ENCODE measurements at places on chromosomes 2 and 18.

DNA sequence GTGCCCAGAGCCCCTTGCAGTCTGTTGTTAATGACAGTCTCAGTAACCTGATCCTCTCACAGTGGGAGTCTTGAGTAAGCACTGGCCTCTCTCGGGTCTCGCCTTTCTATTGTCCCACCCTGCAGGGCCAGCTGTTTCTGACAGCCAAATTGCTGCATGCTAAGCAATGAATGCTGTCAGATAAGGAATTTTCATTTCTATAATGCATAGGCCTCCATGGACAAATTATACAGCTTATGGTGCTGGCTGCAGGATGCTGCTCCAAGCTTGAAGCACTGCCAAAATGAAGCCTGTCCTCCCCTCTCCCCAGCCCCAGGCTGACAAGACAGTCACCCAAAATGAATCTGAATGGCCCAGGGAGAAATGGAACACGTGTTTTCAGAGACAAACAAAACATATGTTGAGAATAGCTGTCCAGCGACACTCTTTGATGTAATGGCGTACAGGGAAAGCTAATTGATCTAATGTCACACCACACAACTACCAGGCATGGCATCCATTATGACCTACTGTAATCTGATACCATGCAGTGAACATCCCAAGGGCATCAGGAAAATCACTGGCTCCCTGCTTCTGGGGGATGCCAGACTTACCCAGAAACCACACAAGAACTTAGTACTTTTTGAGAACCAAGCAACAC is 36.8 kb downstream of the ACVR1 start:
- peak; percentile 82 for DNase-seq

DNA sequence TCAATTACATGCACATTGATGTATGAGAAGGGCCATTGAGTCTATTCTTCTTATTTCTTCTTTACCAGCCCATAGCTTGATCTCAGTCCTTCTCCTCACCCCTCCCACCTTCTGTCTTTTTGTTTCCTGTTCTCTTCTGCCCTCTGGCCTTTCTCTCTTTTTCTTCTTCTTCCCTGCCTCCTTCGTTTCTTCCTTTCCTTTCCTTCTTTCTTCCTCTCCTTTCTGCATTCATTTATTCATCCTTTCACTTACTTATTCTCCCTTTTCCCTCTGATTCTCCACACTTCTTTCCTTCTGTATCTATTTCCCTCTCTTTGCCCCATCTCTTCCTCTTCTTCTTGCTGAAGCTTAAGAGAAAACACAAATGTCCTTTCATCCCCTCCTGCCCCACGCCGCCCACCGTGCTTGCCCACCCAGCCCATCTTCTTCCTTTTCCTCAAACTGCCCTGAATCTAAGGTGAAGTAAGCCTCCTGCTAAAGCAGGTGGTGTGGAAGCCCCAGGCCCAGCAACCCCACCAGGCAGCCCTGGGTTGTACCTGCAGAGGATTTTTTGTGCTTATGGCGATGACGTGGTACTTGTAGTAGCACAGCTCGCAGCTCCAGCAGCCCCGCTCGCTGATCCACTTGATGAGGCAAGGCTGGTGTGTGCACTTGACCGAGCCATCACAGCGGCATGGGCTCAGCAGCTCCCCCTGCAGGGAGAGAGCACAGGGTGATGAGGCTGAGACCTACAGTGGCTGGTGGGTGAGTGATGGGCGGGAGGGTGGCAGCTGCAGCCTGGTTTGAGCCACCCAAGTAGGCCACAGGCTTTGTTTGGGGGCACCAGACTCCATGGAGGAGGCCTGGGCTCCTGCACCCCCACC is 89.0 kb downstream of the MARCHF4 start:
- DNase-seq: no peak

DNA sequence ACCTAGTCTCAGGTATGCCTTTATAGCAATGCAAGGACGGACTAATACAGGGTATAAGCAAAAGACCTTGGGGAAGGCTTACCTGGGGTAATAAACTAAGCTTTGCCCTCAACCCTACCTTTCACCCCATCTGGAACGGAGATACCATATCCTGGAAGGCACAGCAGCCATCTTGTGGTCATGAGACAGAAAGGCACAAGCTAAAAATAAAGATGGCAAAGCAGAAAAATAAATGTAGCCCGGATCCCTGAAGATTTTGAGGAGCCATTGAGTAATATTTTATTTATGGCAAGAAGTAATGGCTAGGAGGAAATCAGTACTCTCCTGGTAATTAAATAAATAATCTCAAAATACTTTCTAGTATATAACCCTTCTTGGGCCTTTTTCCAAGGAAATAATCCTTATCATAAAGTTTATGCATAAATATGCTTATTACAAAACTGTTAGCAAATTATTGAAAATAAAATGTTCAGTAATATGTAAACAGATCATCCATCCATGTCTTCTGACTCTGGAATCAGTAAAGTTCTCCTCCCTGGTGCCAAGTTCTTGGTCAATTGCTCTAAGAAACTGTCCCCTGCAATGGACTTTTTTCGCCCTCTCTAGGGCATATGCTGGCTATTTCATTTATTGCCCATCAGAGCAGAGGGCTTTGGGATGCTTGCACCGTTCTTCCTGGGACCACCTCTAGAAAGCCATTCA is 198.7 kb downstream of the SPP2 start:
- no peak for DNase-seq

DNA sequence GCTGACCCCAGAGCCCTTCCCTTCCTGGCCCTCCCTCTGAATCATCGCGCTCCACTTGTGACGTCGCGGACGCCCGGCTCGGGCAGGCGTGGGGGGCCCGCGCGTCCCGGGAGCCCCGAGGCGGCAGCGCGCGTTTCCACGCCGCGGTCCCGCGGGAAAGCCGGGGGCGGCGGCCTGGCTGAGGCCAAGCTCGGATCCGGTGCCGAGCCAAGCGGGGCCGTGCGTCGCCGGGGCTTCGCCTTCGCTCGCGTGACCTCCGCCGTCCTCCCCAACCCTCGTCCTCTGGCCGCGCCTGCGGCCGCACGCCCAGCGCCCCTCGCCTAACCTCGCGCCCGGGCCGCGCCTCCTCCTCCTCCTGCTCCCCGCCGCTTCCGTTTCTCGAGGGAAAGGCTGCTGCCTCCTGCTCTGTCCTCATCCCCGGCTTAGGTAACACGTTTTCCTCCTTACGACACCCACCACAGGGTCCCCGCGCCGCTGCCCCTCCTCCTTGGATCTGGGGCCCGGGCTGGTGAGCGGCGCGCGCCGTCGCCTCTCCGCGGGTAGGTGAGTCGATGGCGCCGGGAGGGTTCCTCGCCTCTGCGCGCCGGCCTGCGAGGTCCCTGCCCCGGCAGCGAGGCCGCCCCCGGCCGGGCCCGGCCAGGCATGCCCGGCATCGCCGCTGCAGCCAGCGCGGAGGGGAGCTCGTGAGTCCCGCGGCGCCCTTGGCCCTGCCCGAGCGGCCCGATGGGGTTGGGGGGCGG is at the start of gene INPP1:
Gene INPP1 (plus strand): TSS at position 54 of the 740 bp plus-strand sequence. CDS start 16,514 bp downstream, outside the sequence.
- DNase-seq: peak; percentile 36

DNA sequence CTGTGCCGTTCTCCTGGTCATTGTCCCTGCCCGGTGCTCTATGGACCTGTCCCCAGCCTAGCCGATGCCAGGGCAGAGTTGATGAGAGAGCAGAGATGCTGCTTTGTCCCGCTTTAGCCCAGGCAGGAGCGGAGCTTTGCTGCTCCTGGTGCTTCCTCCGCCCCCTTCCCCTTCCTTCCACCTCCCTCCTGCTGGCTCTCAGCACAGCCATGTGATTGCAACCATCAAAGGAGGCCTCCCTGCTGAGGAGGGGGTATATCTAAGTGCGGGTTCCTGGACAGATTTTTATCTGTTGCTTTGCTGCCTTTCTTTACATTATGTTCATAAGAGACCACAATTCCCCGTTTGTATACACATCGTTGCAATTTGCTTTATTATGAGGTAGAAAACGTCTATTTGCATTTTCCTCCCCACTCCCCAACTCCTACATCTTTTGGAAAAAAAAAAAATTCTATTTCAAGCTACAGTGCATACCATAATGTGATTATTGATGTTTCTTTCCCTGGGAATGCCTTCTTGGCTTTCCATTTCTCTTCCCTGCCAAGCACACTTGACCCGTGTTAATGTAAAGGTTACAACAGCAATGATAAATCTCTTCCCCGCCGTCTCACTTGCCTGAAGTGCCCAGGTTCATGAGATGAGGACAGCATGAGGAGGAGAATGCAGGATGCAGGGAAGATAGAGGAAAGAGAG is 25.4 kb downstream of the ALPK2 start:
- DNase-seq: no peak

GRCh38 chr2:158130832-158131473 is 29.3 kb downstream of the UPP2 start:
- DNase-seq: no peak

GRCh38 chr2:139439100-139439499 is 658.9 kb upstream of the NXPH2 start:
- DNase-seq: no peak

GRCh38 chr2:241063587-241063986 is 38.5 kb downstream of the MTERF4 start:
- no peak for DNase-seq

DNA sequence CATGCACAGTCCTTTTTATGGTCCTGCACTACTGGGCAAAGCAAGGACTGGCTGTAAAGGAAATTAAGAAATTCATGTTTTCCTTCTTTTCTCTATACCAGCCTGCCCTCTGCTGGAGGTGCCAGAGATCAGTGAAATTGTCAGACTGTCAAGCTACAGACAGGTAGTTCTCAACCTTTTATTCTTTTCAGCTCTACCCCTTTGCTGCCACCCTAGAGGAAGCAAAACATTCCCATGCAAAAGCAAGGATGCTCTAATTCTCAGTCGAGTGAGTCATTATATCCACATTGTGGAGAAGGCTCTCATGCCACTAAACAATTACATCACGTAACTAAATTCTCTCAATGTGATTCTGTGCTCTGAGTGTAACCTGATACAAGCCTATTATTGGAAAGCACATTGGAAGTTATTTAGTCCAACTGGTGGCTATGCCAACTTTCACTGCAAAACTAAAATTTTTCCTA is 25.0 kb upstream of the RAPGEF4 start:
- no peak for DNase-seq

DNA sequence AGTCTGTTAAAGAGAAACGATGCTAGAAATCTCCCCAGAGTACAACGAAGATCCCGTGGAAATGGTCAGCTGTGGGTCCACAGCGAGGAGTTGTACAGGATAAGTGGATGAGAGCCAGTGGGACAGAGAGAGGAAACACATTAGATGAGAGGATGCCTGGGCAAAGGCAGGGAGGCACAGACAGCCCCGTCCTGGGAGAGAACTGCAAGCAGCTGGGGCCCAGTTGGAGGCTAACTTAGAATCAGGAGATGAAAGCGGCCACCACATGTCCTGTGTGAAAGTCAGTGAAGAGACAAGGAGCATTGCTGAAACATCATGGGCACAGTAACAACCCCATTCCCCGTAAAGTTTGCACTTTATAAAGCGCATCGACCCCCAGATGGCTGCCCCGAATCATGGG is 157.5 kb downstream of the RAPGEF4 start:
- DNase-seq: no peak

GRCh38 chr2:96065381-96065930 is 30.7 kb upstream of the GPAT2 start:
- no peak for DNase-seq

GRCh38 chr2:46196871-46197462 is 100.2 kb upstream of the EPAS1 start:
- no peak for DNase-seq

DNA sequence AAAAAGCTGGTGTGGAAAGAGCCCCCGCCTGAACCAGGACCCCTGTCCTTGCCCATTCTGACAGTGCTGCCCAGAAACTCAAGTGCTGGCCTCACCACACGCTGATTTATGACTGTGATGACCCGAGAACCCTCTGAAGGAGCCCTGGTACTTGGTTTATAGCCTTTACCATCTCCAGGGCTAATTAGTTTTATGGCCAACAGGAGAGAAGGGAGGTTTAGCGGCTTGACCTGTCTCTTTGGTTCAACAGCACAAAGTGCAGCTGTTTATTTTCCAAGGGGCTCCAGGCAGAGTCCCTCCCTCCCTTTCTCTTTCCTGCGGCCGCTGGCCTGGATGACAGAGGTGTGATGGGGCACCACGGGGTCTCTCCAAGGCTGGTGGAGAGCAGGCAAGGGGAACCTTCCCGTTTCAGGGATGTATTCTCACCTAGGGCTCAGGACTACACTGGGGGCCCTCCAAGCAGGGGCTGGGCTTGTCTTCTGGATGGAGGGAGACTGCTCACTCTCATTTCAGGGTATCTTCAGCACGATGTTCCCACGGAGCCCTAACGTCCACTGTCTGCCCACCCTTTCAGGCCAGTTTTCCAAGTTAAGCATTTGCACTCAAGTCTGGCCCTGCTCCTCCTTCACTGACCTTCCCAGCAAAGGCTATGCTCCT is 174.2 kb upstream of the GLI2 start:
- no peak for DNase-seq

DNA sequence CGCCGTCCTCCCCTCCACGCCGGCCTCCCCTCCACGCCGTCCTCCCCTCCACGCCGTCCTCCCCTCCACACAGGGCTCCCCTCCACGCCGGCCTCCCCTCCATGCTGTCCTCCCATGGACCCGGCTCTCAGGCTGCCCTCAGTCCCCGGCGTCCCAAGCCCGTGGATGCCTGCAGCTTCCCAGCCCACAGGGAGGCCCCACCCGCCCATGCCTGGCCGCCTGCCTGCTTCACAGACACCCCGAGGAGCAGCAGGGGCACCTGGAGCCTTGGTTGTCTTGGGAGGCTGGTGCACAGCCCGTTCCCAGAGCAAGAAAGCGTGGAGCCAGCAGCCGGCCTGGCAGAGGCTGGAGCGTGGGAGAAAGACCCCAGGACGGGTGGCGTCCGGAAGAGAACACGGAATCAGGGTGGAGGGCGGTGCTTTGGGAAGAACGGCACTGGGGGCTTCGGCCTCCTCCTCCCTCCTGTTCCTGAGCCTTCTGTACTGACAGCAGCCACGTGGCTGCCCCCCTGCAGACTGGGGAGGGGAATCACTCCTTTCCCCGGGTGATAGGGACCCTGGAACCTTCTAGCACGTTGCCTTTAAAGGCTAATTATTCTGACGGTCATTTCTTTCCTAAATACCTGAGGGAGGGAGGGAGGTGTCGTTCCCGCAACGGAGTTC is 26.2 kb upstream of the KCNG2 start:
- DNase-seq: no peak

- DNase-seq: peak; percentile 42
These were observed 467 bp downstream of the PUM2 start for GRCh38 chr2:20350041-20350712.

DNA sequence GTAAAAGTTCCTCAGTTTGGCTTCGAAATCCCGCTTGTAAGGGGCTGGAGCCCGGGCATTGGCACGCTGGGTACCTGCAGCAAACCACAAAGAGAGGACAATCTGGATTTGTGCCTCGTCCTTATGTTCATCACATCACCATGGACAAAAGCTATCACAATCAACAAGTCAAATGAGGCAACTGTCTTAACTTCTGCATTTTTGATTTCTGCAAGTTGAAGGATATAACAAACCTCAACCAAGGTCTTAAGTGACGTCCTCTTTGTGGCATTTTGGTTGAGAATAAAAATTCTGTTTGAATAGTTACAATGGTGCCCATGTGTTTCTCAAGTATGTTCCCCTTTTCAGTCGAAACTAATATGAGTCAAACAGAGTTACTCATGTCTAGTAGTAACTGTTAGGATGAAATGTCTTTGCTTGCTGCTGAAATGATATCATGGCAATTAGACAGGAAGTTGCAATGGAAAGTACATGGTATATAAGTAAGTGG is 70.8 kb upstream of the STK17B start:
- no peak for DNase-seq

- DNase-seq: no peak
These were observed 692.0 kb upstream of the ID2 start for GRCh38 chr2:7989823-7990222.

- DNase-seq: no peak
These were observed 31.8 kb downstream of the KLF7 start for GRCh38 chr2:207133820-207134519.

- no peak for DNase-seq
These were observed 61.5 kb downstream of the MBP start for GRCh38 chr18:77071061-77071460.

- DNase-seq: no peak
These were observed 567.2 kb downstream of the SATB2 start for GRCh38 chr2:198890490-198890889.

All from left renal cortex interstitium (tissue), 4 donors.